Endothelial cell of umbilical vein (primary cell): ENCODE measurements at places on chromosomes 16 and 17. TPM values are rescaled to one million over a fixed set of nuclear protein-coding genes. Genes with fewer than 3 reads are reported as not detected.

PRCD gene
- not detected in 2 replicates for polyA plus RNA-seq

NPIPB6 gene
- polyA plus RNA-seq: not detected in 2 replicates

DNA sequence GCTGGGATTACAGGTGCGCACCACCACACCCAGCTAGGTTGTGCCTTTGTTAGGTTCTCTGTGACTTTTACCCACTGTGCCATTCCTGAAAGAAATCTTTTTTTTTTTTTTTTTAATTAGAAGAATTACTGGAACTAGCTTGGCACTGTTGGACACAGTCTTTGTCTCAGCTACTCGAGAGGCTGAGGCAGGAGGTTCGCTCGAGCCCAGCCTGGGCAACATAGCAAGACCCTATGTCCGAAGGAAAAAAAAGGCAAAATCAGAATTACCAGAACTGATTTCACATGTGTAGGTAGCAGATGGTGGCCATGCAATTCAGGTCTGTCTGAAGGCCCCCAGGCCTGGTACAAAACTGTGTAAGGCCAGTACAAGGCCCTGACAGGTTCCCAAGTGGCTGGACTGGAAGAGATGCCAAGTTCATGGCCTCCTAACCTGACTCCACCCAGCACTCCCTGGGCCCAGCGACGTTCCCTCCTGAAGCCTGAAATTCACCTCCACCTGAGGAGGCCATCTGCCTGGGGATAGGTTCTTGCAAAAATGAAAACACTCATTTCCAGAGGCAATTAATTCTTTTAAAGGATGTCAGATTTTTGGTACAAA, 23.0 kb downstream of the CARHSP1 start:
- DNase-seq: no peak
- no peaks in the 10 kb centered on the region for H3K27me3 ChIP-seq
- H3K4me3 ChIP-seq: no peak overlapping the region

- peak; percentile 94 for DNase-seq
- H3K27ac ChIP-seq: peak within 1 kb of the TSS; percentile 97
- H3K27me3 ChIP-seq: no peaks in the 10 kb centered on the region
- H3K4me3 ChIP-seq: peak within 1 kb of the TSS; percentile 83
- H3K4me1 ChIP-seq: peaks cover 16% of the 10 kb centered on the region
Observed at GRCh38 chr16:21952793-21953540, at the start of gene UQCRC2. TSS of gene UQCRC2 (plus strand) at chr16:21953361. CDS start at chr16:21953424, 63 bp downstream.

HOXB8 gene
- 1.6 and 2.4 TPM in 2 replicates for polyA plus RNA-seq

- no peaks in the 10 kb centered on the region for H3K27me3 ChIP-seq
- DNase-seq: peak; percentile 20
- no peaks in the 10 kb centered on the region for H3K36me3 ChIP-seq
- H3K4me1 ChIP-seq: no peaks in the 10 kb centered on the region
- H3K4me3 ChIP-seq: no peak overlapping the region
Observed at GRCh38 chr17:79192503-79193351, 118.1 kb downstream of the ENGASE start.

C1QTNF8 gene
- not detected in 2 replicates for polyA plus RNA-seq

YBX2 gene
- polyA plus RNA-seq: 0.15 and 0.18 TPM in 2 replicates

CLEC18A gene
- 0.35 and 0.65 TPM in 2 replicates for polyA plus RNA-seq

DNA sequence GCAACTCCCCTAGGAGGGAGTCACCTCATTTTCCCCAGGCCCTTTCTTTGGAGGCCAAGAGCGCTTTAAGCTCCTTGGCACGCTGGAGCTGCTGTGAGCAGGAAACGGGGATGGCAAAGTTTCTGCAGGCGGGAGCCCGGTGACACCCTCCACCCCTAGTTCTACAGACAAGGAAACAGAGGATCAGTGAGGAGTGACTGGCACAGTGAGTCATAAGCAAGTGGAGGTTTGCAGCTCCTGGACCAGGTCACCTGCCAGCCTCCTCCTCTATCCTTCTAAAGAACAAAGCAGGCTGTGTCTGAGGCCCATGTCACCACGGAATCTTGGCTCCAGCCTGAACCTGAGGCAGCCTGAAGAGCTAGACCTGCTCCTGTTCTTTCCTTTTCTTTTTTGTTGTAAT, 141.9 kb downstream of the TMEM132E start:
- no peak overlapping the region for H3K4me3 ChIP-seq
- no peaks in the 10 kb centered on the region for H3K4me1 ChIP-seq
- DNase-seq: no peak
- H3K27ac ChIP-seq: no peak overlapping the region
- no peaks in the 10 kb centered on the region for H3K36me3 ChIP-seq

DNA sequence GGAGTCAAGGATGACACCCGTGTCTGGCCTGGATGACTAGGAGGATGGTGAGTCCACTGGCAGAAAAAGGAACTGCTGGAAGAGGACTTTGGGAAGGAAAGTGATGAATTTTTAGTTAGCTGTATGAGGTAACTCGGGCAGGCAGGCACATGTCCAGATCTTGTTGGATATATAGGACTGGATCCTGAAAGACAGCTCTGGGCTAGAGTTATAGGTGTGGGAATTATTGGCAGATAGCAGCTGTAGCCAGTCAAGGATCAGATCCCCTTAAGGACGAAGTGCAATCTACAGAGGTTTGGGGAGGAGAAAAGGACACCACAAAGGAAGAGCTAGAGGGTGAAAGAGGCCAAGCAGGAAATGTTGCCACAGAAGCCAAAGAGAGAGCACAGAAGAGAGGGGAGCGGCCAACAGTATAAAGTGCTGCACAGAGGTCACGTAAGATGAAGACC, 10.1 kb downstream of the CYB5D1 start:
- no peaks in the 10 kb centered on the region for H3K4me1 ChIP-seq
- H3K4me3 ChIP-seq: no peak overlapping the region
- H3K36me3 ChIP-seq: peaks cover 3% of the 10 kb centered on the region
- no peaks in the 10 kb centered on the region for H3K27me3 ChIP-seq
- no peak overlapping the region for H3K27ac ChIP-seq

FN3KRP gene
- 20.5 and 22.2 TPM in 2 replicates for polyA plus RNA-seq

DNA sequence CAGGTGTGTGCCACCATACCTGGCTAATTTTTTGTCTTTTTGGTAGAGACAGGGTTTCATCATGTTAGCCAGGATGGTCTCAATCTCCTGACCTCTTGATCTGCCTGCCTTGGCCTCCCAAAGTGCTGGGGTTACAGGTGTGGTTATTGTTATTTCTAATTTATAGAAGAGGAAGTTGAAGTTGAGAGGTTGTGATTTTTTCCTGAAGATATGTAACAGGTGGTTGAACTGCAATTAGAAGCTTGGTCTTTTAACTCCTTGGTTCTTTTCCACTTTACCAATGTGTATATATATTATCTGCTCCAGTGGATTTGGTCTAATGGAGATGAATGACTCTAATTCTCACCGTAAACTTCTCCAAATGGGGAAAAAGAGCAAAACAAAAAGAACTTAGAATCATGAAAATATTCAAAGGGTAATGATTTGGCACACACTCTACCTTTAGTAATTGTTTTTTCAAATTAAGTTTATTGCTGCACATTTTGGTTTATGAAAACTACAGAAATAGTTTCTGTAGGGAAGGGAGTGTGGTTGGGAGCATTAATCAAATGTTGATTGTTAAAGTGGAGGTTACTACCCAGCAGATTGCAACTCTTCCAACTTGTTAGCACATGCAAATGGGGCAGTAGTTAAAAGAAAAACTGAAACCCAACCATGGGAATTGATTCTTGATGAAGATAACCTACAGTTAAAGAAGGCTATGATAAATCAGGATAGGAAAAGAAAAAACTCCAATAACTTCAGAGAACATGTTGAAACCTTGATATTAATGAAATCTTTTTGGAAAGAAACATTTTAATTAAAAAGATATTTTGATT, 1.8 kb upstream of the KRT10 start:
- DNase-seq: no peak
- no peaks in the 10 kb centered on the region for H3K36me3 ChIP-seq
- no peak overlapping the region for H3K4me3 ChIP-seq
- no peak overlapping the region for H3K27ac ChIP-seq
- H3K27me3 ChIP-seq: no peaks in the 10 kb centered on the region
- peaks cover 4% of the 10 kb centered on the region for H3K4me1 ChIP-seq

SLC46A1 gene
- polyA plus RNA-seq: 2.2 and 2.6 TPM in 2 replicates

CDRT15L2 gene
- not detected in 2 replicates for polyA plus RNA-seq

CCNF gene
- 12.8 and 13.9 TPM in 2 replicates for polyA plus RNA-seq

- H3K36me3 ChIP-seq: no peaks in the 10 kb centered on the region
- no peak for DNase-seq
- no peak overlapping the region for H3K27ac ChIP-seq
- H3K4me1 ChIP-seq: no peaks in the 10 kb centered on the region
- H3K4me3 ChIP-seq: no peak overlapping the region
Observed at GRCh38 chr16:72256398-72257066, 84.6 kb upstream of the PMFBP1 start.

DNA sequence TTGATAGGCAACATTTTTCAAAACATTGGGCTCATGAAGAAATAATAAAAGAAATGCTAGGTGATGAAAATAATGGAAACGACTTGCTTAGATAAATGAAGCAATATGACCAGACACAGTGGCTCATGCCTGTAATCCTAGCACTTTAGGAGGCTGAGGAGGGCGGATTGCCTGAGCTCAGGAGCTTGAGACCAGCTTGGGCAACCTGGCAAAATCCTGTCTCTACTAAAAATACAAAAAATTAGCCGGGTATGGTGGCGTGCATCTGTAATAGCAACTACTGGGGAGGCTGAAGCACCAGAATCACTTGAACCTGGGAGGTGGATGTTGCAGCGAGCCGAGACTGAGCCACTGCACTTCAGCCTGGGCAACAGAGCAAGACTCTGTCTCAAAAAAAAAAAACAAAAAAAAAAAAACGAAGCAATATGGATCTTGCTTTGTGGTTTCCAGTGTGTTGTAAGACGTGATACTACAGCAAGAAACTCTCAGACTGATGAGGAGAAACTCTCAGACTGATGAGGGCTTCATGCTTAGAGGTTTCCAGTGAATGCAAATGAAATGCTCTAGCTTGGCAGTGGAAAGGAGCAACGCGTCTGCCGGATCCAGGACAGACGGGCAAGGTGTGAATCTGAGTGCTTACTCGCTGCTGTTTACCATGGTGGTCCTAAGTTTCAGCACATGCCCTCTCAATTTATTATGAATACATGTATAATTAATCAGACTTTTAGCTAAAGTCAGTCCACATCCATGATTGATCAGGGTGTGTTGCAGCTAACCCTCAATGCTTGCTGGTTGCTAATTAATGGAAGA, 11.5 kb upstream of the IGF2BP1 start:
- peaks cover 12% of the 10 kb centered on the region for H3K27me3 ChIP-seq
- no peak overlapping the region for H3K27ac ChIP-seq
- no peaks in the 10 kb centered on the region for H3K4me1 ChIP-seq
- no peak for DNase-seq
- H3K4me3 ChIP-seq: no peak overlapping the region

TNFRSF12A gene
- 187 and 248 TPM in 2 replicates for polyA plus RNA-seq
